Glomerular endothelial cell (primary cell): ENCODE measurements at places on chromosomes 5 and 9.

GRCh38 chr5:181200816-181201215 lies 4.2 kb downstream of the TRIM7 start:
- no peak for DNase-seq

GRCh38 chr9:91710158-91710557 lies 239.9 kb downstream of the ROR2 start:
- DNase-seq = no peak

GRCh38 chr9:131080589-131080988 lies 15.7 kb upstream of the AIF1L start:
- DNase-seq = no peak

DNA sequence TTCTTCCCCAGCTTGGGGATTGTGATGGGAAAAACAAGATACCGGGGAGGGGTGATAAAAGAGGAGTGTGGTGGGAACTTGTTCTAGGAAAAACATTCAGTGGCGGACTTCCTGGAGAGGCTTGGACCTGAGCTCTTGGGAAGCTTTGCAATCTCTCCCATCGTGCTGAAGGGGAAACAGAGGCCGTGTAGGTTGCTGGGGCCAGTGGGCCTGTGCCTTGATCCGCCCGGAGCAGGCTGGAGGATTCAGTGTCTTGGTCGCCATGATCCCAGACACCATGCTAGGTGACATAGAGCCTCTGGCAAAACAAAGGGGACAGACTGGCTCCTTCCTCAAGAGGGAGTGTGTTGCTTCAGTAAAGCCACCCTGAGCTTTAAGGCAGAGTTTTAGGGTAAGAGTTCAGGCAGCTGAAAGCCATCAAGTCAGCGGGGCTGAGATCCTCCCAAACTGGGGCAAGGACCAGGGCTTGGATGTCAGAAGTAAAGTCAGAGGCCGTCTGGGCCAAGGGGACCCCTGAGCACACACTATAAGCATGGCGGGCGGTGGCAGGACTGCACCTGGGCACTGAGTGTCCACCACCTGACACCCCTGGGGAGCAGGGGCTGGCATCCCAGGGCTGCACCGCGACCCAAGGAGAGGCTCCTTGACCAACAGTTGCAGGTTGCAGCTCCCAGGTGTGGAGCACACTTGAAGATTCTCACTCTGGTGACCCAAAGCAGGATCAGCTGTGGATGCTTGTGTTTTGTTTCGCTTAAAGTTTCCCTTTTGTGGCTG lies 44.7 kb downstream of the TRIP13 start:
- no peak for DNase-seq

DNA sequence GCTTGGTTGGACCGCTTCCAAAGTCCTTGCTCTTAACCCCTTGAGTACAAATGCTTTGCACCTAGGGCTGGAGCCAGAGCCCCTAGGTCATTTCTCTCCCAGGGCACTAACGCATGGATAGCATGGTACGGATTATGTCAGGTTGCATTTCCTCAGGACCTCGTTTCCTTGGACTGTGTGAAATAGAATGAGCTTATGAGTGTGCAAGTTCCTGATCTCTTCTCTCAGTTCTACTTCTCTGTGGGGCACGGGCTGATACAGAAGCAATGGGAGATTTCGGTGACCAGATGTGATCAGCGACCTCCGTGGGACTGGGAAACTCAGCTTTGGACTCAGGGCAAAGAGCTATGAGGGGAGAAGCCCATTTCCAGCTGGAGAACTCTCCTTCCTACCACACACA lies 14.2 kb downstream of the SPARC start:
- DNase-seq = no peak
